Smooth muscle cell of the brain vasculature (primary cell): ENCODE measurements at places on chromosomes 16 and 17.

GRCh38 chr16:88907768-88908167 lies 41.3 kb upstream of the PABPN1L start:
- no peak for DNase-seq

GRCh38 chr16:24255456-24256371 lies at the start of gene CACNG3:
CACNG3 (plus strand) TSS chr16:24256335; CDS start chr16:24256755, 420 bp downstream.
- no peak for DNase-seq

DNA sequence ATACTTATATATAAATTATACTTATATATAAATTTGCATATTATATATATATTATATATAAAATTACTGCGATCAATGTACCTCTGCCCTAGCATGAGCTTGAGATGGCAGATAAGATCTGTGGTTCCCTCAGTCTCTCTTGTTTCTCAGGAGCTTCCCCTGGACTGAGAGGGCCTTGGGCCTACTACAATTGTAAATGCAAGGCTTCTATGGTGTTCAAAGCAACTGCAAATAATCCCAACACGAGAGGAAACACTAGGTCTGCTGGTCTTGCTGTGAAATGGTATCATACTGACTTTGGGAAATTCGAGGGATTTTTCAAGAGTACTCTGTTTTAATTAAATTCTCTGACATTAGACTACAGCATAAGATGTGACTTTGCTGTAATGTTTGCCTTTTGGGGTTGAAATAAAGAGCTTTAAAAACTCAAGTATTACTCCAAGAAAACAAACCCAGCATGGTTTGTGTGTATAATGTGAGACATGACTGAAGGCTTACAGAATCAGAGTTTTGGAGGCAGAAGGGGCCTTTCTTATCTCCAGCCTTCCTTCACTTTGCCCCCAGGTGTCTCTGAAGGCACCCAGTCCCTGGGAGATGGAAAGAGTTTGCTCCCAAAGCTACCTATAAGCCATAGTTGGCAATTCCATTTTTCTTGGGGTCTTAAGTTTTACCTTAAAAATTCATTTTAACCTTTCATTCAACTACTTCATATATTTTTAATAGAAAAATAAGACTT lies 24.2 kb downstream of the ACSM1 start:
- no peak for DNase-seq

DNA sequence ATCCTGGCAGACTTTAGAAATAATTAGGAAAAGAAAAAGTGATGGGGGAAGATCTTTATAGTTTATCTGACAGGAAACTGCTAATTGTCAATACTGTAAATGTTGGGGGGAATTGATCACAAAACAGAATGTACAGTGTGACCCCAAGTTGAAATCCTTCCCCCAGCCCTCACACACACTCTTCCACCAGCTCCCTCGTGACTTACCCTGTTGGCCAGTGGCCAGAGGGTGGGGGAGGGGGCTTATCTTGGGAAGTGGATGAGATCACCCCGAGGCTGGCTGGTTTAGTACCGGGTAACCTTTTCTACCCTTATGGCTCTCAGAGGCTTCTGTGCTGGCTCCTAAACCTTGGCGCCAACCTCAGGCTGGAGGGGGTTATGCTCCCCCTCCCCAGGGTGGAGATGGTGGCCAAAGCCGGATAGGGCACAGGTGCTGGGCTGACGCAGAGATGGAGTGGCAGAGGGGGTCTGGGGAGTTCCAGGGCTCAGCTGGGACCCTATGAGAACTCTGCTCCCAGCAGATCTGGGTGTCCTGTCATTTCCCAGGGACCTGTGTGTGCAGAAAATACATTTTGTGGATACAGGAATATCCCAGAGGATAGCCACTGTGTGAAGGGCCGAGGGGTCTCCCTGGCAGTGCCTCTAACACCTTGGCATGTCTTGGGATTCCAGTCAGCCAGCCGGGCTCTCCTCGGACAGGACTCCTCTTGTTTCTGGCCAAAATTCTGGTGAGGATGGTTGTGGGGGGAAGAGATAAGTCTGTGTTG lies 18.6 kb downstream of the CDH16 start:
- no peak for DNase-seq

DNA sequence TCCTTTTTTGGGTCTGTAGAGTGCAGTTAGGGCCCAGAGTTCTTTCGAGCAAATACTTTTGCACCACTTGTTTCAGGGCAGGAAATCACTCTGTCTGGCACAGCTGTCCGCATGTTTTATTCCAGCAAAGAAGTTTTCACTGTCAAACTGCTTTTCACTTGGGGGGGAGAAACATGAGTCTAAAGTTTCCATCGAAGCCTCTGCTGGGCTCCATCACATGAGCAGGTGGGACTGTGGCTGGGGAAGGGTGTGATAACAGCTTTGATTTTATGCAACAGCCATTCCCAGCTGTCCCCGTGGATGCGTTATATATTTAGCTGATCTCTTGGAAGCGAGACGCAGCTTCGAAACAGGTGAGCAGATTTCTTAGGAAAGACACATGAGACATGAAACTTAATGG lies 288.6 kb downstream of the SNX29 start:
- DNase-seq = no peak

DNA sequence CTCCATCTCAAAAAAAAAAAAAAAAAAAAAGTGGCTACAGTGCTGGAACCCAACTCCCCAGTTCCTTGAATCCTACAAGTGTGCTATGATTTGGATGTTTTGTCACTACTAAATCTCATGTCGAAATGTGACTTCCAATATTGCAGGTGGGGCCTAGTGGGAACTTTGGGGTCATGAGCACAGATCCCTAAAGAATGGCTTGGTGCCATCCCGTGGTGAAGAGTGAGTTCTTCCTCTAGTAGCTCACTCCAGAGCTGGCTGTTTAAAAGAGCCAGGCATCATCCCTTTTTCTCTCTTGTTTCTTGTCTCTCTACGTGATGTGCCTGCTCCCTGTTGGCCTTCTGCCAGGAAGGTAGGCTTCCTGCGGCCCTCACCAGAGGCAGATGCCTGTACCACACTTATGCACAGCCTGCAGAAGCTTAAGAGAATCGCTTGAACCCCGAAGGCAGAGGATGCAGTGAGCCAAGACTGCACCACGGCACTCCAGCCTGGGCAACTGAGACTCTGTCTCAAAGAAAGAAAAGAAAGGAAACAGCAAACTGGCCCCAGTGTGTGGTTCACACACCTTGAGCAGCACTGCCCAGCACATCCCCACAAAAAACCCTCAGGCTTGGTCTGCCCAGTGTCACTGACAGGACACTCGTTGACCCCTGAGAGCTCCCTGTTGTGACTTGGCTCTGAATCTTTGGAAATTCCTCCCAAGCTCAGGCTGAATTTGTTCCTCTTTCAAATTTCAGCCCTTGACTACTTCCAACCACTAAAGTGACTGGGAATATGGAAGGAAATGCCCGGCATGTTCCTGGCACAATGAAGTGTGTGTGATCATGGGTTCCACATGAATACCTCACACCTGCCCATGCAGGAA lies 3.1 kb downstream of the MT1E start:
- no peak for DNase-seq

GRCh38 chr17:40090237-40091119 lies 9.9 kb downstream of the NR1D1 start:
- no peak for DNase-seq

DNA sequence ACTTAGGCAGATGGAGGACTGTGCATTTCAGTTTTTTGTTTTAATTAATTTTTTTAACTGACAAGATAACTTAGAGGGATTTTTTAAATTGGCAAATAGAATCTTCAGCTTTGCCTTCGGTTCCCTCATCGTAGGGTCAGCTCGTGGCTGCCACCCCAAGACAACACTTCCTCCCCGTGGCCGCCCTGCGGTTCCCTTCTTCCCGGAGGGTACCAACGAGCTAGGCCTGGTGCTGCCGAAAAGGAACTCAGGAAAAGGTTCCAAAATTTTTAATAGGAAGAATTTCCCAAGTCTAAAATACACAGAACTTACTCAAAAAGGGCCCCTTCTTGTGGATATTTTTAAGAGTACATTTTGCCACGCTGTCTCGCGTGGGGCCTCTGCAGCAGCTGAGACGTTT lies 210.4 kb upstream of the CHMP6 start:
- no peak for DNase-seq
